ENCODE measurements at places on chromosomes 5 and 9.

DNA sequence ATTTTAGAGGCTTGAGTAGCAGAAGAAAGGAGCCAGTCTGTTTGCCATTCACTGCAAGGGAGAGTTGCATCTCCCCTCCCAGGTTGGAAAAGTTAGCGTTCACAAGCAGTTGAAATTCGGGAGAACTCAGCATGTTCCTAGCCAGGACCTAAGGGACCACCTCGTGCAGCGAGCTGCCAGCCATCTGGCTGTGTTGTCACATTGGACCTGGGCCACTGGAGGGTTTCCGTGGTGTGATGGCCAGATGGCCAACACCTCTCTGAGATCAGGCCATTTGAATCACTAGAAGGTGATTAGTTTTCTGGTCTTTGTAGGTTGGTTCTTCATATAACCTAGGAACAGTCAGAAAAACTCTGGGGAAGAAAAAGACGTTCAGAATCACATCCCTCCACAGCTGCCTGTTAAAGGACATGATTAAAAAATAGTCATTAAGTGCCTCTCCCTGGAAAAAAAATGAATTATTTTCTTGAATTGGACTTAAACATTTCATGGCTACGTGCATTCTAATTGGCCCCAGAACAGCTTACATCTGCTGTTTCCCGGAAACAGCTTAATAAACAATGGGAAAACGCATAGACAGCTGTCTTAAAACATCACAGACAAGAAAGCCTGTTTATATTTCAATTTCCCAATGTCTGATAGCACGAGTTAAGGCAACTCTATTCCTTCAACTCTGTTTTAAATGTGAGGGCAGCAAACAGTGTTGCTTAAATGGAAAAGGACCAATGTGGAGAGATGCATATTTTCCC is 303.9 kb downstream of the TENT4A start:
- no peak for DNase-seq

- no peak for DNase-seq
Observed at GRCh38 chr5:102875721-102876123, 120.6 kb downstream of the PAM start.

DNA sequence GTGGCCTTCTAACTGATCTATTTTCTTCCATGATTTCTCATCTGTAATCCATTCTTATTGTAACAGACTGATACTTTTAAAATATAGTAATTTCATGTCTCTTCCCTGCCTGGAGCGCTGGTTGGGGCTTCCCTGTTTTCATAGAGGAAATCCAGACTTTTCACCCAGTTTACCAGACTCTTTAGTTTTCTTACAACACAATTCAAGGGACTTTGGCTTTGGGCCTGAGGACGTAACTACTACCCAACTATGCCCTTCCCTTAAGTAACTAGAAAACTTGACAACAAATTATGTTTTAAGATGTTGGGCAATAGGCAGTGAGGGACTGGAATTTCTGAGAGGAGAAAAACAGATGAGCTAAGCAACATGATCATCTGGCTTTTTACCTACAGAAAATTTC is 289.6 kb downstream of the FGF10 start:
- DNase-seq = no peak

GRCh38 chr5:28751396-28751795 is 1713.0 kb upstream of the CDH9 start:
- DNase-seq = no peak

DNA sequence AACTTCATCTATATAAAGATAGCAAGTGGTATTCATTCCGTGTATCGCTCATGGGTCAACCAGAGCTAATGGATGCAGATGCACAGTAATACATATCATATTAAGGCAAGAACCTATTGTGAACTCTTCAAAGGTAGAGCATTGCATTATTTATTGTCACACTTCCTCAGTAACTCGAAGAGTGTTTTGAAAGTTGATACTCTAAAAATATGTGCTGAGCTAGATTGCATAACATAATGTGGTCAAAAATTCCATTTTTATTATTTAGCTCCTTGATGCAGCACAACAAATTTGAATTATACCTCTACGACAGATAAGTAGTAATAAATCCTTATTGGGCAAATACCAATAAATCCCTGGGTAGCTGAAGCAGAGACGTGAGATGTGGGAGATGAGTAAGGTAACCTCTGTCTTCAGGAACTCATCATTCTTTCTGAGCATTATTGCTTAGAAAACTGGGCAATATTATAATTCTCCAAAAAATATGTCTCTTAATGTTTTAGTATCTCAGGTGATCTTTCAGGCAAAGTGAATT is 70.3 kb downstream of the CDH18 start:
- no peak for DNase-seq

DNA sequence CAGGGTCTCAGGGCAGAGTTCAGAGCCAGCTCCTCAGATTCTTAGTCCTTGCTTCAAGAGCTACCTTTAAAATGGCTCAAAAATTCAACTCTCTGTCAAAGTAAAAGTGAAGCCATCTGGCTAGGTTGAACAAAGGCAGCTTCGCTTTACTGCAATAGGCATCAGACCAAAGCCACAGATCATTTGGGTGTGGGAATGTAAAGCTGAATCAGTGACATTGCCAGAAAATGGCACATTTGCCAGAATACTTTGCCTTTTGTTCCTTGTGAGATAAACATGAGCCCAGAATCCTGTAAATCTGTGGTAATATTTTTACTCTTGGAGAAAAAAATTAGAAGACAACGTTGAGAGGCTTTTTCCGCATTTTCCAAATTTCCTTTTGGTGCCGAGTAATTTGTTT is 210.5 kb downstream of the PALM2AKAP2 start:
- DNase-seq = no peak

DNA sequence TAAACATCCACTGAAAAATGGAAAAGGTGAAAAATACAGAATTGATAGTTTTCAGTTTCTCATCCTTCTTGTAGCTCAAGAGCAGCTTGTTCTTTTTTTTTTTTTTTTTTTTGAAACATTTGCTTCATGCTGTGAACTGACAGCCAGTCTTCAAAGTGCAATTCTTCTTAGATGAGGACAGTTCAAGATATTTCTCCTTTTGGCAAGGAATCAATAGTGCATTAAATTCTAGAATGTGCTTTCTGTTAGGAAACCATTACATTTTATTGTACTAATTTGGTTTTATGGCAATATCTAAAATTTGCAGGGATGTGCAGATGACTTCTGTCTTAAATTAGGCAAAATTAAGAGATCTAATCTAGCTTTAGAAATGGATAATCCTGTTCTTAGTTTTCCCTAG is 969.3 kb upstream of the ACO1 start:
- no peak for DNase-seq

DNA sequence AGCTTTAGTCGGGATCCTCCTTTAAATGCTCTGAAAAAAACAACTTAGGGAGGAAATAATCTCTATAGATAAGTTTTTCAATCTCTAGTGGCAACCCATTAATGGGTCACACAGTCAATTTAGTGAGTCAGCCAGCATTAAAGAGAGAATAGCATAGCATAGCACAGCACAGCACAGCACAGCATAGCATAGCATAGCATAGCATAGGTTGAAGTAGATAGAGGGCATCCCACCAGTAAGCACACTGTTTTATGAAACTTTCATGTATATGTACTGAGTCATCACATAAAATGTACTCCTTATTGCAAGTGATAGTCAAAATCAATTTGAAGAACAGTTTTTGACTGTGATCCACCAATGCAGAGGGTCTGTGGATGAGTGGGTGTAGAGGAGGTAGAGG is 522.9 kb downstream of the CCDC171 start:
- DNase-seq = no peak

GRCh38 chr5:142428773-142429473 is 104.1 kb upstream of the SPRY4 start:
- DNase-seq = no peak

- no peak for DNase-seq
Observed at GRCh38 chr9:99051851-99052250, 53.1 kb upstream of the TGFBR1 start.

Measured in erythroblast (primary cell).